ENCODE measurements at places on chromosomes 4 and X. TPM values are rescaled to one million over a fixed set of nuclear protein-coding genes. Genes with fewer than 3 reads are reported as not detected.

INPP4B gene
- 45.7 TPM for total RNA-seq

GRCh38 chr4:151831526-151831925 is 70.7 kb upstream of the GATB start:
- no peaks in the 10 kb centered on the region for H3K36me3 ChIP-seq
- no peaks in the 10 kb centered on the region for H3K4me1 ChIP-seq
- no peak overlapping the region for H3K4me3 ChIP-seq
- H3K27me3 ChIP-seq = no peaks in the 10 kb centered on the region
- DNase-seq = no peak

DNA sequence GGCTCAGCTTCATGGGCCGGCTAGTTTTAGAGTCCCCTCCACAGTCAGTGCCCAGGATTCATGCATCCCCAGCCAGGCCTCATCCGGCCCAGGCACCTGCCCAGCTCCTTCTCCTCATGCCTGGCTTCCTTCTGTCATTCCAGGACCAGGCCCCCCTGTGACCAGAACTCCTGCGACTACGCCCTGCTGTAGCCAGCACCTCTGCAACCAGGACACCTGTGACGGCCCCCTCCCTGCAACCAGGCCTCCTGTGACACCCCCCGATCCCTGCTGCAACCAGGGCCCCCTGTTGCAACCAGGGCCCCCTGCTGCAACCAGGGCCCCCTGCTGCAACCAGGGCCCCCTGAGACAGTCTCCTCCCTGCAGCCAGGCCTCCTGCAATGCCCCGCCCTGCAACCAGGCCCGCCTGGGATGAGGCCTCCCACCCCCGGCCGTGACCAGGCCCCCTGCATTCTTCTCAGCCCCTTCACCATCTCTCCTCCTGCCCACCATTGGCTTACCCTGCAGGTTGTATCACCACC is 46.8 kb downstream of the HTRA3 start:
- no peak overlapping the region for H3K27ac ChIP-seq
- H3K4me3 ChIP-seq = no peak overlapping the region
- no peaks in the 10 kb centered on the region for H3K36me3 ChIP-seq
- DNase-seq = no peak
- H3K27me3 ChIP-seq = no peaks in the 10 kb centered on the region
- H3K4me1 ChIP-seq = no peaks in the 10 kb centered on the region

GRCh38 chrX:47244676-47245075 is 11.9 kb downstream of the USP11 start:
- no peaks in the 10 kb centered on the region for H3K27me3 ChIP-seq
- H3K4me1 ChIP-seq = no peaks in the 10 kb centered on the region
- DNase-seq = no peak
- H3K36me3 ChIP-seq = peaks cover 14% of the 10 kb centered on the region
- no peak overlapping the region for H3K4me3 ChIP-seq

GRCh38 chr4:80017125-80017854 is 55.7 kb downstream of the ANTXR2 start:
- H3K36me3 ChIP-seq = peaks cover 2% of the 10 kb centered on the region
- H3K27ac ChIP-seq = no peak overlapping the region
- no peak for DNase-seq
- no peaks in the 10 kb centered on the region for H3K27me3 ChIP-seq
- no peak overlapping the region for H3K4me3 ChIP-seq
- peaks cover 5% of the 10 kb centered on the region for H3K4me1 ChIP-seq

Data from activated naive CD8-positive, alpha-beta T cell treated with anti-CD3 and anti-CD28 coated beads for 36 hours (primary cell).